ENCODE measurements at places on chromosomes 3 and 15.

GRCh38 chr3:171840445-171840810 lies 2.7 kb upstream of the TMEM212 start:
- no peak for DNase-seq

DNA sequence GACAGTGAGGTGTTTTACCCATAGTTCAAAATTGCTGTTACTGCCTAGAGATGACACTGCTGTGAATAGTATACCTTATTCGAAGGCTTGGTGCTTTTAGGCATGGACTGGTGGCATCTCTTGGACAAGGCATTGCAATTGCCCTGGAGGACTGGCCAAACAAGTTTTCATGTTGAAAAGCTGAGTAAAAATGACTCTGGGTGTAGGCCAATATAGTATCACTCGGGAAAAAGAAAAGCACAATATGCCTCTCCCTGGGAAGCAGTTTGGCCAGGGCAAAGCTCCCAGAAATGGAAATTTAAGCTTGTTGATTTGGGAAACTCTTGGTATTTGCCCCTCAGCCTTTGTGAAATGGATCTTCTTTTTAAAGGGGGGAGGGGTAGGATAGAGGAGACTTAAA lies 54.8 kb downstream of the ZNF609 start:
- DNase-seq: no peak

- no peak for DNase-seq
Observed at GRCh38 chr3:59056706-59057105, 6.9 kb upstream of the CFAP20DC start.

- DNase-seq: no peak
Observed at GRCh38 chr15:47517737-47518136, 199.6 kb upstream of the SEMA6D start.

DNA sequence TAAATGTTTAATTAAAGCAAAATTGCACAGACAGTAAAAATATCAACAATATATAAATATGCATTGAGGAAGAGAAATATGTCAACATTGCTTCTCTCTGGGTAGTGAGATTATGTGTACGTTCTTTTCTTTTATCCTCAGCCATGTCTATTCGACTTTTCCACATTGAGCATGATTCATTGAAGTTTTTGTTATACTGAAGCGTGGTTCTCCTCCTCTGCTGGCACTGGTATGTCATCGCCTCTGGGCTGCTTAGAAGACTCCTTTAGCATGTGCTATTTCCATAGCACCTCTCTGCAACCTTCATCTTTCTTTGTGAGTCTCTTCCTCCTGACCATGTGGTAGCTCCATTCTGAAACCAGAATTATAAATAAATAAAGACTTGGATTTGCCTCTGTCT lies 65.8 kb upstream of the AKAP13 start:
- no peak for DNase-seq

DNA sequence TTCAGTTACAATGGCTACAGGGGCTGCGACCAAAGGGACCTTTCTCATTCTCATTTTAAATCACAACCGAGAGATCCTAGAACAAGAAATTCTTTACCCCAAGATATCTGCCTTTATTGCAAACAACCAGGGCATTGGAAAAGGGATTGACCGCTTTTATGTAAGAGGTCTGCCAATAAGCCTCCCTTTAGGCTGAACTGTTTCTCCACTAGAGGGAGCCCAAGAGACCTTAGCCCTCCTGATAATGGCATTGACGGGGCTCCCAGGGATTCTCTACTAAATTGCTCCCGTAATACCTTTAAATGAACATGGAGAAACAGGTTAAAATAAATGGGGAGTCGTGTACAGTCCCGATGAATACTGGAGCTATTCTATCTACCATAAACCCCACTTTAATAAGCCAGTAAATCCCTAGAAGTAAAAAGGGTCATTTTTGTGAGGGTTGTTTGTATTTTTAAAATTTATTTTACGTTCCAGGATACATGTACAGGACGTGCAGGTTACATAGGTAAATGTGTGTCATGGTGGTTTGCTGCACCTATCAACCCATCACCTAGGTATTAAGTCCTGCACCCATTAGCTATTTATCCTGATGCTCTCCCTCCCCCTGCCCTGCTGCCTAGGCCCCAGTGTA lies 7.5 kb upstream of the IGSF10 start:
- peak; percentile 28 for DNase-seq
